ENCODE measurements at places on chromosomes 6 and 20.

- DNase-seq: no peak
Measured at GRCh38 chr6:39223061-39223460, 6.2 kb downstream of the KCNK5 start.

DNA sequence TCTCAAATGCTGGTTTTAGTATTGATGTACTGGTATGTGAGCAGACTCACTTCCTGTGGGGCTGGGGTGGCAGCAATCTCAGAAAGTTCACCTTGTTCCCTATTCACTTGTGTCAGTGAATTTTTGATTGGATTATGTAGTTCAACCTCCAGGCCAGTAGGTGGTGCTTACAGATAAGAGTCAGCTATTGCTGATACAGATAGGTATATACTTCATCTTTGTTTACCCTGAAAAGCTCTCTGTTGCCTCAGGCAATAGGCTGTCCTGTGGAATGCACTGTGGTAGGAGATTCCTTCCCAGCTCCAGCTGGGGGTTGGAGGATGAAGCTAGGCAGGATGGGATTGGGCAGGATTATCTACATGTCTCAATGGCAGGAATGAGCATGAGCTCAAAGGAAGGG is 851.2 kb upstream of the EYS start:
- DNase-seq: no peak

GRCh38 chr20:57329608-57330221 is at the start of gene SPO11:
SPO11 (plus strand) TSS chr20:57329803; CDS start chr20:57329868, 65 bp downstream.
- DNase-seq: no peak

- DNase-seq: no peak
Measured at GRCh38 chr20:57417051-57417689, 26.0 kb downstream of the RBM38 start.

- DNase-seq: peak; percentile 35
Measured at GRCh38 chr20:20452254-20452676, 84.4 kb downstream of the INSM1 start.

GRCh38 chr6:111276335-111276734 is 189.0 kb downstream of the SLC16A10 start:
- DNase-seq: no peak

DNA sequence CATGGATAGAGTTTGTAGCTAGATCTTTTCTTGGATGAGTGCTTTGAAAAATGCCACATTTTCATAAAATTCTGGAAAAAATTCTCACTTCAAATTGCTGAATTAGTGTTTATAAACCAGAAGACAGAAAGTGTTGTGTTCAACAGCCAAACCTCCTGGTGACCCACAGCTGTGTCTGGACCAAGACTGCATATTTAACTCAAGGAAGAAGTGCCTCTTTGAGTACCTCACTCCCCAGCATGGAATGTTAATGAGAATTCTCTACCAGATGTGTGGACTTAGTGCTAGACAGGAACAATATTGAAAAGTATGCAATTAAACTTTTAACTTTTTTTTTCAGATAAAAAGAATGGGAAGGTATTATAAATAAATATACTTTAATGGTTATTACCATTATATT is 609.3 kb downstream of the COL12A1 start:
- no peak for DNase-seq

GRCh38 chr6:25366903-25367545 is 87.8 kb downstream of the CARMIL1 start:
- DNase-seq: no peak

DNA sequence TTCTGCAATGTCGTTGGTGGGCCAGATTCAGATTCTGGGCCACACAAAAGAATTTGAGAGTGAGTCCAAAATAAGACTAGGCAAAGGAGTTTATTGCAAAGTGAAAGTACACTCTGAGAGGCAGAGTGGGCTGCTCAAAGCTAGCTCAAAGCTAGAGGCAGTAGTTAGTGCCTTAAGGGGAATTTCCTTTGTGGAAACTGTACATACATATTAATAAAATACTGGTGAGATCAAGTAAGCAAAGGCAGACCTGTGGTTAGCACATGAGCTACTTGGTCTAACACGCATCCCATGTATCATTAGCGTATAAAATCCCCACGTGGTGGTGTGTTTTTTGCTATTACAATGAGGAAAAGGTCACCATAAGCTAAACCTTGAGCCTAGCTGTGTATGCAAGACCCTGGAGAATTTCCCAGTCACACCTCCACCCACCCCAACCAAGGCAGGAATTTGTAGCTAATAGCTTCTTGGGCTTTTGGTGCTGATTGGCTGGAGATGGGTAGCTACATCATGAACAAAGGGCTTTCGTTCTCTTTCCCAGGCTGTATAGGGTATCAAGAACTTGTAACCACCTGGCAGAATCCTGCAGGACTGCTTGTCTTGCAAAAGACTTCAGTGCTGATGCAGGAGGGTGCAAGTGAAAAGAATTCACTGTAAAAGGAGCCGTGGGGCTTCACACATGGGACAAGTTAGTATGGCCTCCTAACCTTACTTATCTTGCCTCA is 14.7 kb upstream of the TRIM26 start:
- DNase-seq: no peak

- peak; percentile 6 for DNase-seq
Measured at GRCh38 chr6:124795643-124796463, 166.4 kb upstream of the RNF217 start.

DNA sequence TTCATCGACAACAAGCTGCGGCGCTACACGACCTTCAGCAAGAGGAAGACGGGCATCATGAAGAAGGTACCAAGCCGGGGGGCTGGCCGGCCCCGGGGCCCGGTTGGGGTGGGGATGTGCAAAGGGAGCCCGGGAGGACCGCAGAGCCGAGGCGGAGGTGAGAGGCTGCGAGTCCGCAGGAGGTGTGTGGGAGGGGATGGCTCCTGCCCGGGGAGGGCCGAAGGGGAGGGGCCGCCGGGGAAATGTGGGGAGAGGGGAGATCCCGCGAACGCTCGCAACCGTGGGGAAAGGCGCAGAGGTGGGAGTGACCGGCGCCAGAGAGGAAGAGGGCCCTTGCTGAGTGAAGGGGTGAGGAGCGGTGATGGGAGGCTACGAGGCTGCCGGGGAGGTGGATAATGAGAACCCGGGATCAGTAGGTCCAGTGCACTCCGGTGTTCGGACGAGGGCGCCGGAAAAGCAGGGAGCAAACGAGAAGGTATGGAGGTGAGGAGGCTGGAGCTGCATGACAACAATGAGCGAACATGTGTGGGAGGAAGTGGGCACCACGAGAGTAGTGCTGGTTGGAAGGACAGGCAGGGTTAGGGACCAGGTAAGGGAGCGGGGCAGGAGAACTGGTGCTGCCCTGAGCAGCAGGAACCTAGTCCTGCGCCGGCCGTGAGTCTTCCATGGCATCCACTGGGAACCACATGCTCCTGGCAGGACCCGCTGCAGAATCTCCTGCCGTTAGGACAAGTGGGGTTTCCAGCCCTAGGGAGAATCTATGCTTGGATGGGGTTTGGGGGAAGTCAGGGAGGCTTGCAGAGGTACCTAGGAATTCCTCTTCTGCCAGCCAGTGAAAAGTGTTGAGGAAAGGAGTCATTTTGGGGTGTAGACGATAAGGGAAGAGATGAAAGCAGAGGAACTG is 1.3 kb downstream of the SRF start:
- DNase-seq: no peak

DNA sequence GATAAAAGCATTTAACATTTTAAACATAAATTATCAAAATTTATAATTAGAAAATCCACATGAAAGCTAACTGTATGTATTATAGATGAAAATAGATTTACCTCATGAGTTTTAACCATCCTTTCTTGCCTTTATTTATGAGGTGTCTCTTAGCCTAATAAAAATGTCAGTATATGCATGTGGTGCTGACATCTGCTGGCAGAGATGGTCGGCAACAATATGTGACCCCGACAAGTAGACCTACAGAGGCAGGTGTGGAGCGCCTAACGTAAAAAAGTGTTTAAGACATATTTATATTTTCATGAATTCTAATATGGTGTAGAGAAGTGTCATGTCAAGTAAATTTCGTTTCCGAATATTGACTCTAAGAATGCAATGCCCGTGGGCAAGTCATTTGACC is 149.0 kb upstream of the FUT9 start:
- no peak for DNase-seq

DNA sequence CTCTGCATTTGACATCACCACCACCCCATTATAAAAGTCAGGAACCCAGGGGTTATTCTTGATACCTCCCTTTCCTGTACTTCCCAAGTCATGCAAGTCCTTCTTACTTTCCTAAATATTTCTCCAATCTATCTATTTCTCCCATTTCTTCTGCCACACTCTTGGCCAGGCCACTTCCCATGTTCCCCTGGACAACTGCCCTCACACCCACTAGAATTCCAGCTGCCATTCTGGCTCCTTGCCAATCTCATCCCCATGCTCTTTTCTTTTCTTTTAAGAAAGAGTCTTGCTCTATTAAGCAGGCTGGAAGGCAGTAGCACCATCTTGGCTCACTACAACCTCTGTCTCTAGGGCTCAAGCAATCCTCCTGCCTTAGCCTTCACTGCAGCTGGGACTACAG is 15.2 kb downstream of the DEFB132 start:
- no peak for DNase-seq

GRCh38 chr6:32087574-32088486 is 21.3 kb downstream of the TNXB start:
- peak; percentile 84 for DNase-seq

DNA sequence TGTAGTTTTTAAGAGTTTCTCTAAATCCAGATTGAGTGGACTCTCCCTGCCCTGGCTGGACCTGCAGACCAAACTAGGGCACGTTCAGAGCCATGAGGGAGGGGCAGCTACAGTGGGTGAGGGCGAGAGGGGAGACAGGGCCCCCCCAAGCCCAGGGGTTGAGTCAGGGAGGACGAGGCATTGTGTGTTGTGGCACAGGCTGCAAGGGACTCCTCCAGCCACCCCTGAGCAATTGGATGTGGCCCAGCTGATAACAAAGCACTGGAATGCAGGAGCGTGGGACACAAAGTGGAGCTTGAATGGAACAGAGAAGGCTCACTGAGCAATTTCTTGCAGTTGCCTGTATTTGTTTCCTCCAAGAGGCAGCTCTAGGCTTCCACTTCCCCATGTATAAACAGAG is 43.5 kb upstream of the MYL9 start:
- no peak for DNase-seq

GRCh38 chr6:132962936-132963868 is 148.8 kb downstream of the RPS12 start:
- peak; percentile 40 for DNase-seq

Measured in fibroblast of the conjunctiva (primary cell).